CD4-positive, alpha-beta memory T cell (primary cell): ENCODE measurements at places on chromosomes 6 and 20. TPM values are rescaled to one million over a fixed set of nuclear protein-coding genes. Genes with fewer than 3 reads are reported as not detected.

GRCh38 chr6:74720923-74721322, 484.9 kb downstream of the COL12A1 start:
- no peak for DNase-seq
- no peak overlapping the region for H3K27ac ChIP-seq
- H3K4me3 ChIP-seq, result no peak overlapping the region
- no peaks in the 10 kb centered on the region for H3K36me3 ChIP-seq

GRCh38 chr20:46004889-46005473, 3.7 kb upstream of the MMP9 start:
- peak; percentile 51 for DNase-seq
- H3K27me3 ChIP-seq, result no peaks in the 10 kb centered on the region
- H3K36me3 ChIP-seq, result no peaks in the 10 kb centered on the region
- H3K27ac ChIP-seq, result no peak overlapping the region

GRCh38 chr20:42430598-42430997, 759.1 kb downstream of the PTPRT start:
- H3K4me1 ChIP-seq, result no peaks in the 10 kb centered on the region
- no peak overlapping the region for H3K27ac ChIP-seq
- H3K36me3 ChIP-seq, result no peaks in the 10 kb centered on the region
- DNase-seq, result no peak

- no peaks in the 10 kb centered on the region for H3K27me3 ChIP-seq
- H3K4me1 ChIP-seq, result no peaks in the 10 kb centered on the region
- peaks cover 55% of the 10 kb centered on the region for H3K36me3 ChIP-seq
- no peak for DNase-seq
Observed at GRCh38 chr20:18532626-18533025, 24.9 kb downstream of the SEC23B start.

The KIAA1755 gene
- not detected for total RNA-seq

The PHACTR1 gene
- 0.44 TPM for total RNA-seq

The ETV7 gene
- total RNA-seq, result 3.2 TPM

GRCh38 chr20:1819311-1820137, 75.7 kb upstream of the SIRPA start:
- no peak for DNase-seq
- no peak overlapping the region for H3K4me3 ChIP-seq
- no peaks in the 10 kb centered on the region for H3K36me3 ChIP-seq
- H3K27me3 ChIP-seq, result peaks cover 9% of the 10 kb centered on the region
- no peaks in the 10 kb centered on the region for H3K4me1 ChIP-seq

- no peaks in the 10 kb centered on the region for H3K4me1 ChIP-seq
- no peak for DNase-seq
- no peaks in the 10 kb centered on the region for H3K36me3 ChIP-seq
- no peak overlapping the region for H3K27ac ChIP-seq
Observed at GRCh38 chr6:46906776-46907175, 15.0 kb downstream of the ADGRF5 start.

DNA sequence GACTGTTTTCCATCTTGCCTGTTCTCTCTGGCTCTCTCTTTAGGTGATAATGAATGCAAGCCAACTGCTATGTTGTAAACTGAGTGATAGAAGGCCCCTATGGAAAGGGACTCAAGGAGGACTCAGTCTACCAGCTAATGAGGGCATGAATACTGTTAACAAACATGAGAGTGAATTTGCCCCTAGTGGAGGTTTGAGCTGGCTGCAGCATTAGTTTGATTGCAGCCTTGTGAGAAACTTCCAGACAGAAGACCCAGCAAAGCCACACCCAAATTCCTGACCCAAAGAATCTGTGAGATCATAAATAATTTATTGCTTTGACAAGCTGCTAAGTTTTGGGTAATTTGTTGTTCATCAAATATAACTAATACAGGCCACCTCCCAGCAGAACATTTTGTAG, 50.0 kb upstream of the PLCB1 start:
- H3K27ac ChIP-seq, result no peak overlapping the region
- H3K4me1 ChIP-seq, result no peaks in the 10 kb centered on the region
- no peaks in the 10 kb centered on the region for H3K27me3 ChIP-seq
- H3K36me3 ChIP-seq, result no peaks in the 10 kb centered on the region
- no peak overlapping the region for H3K4me3 ChIP-seq

The VIP gene
- not detected for total RNA-seq

GRCh38 chr6:8513174-8513573, 77.8 kb upstream of the SLC35B3 start:
- H3K4me3 ChIP-seq, result no peak overlapping the region
- no peak for DNase-seq
- no peaks in the 10 kb centered on the region for H3K4me1 ChIP-seq
- no peak overlapping the region for H3K27ac ChIP-seq
- no peaks in the 10 kb centered on the region for H3K27me3 ChIP-seq

GRCh38 chr20:4102381-4102780, 87.0 kb upstream of the RNF24 start:
- no peak overlapping the region for H3K27ac ChIP-seq
- no peaks in the 10 kb centered on the region for H3K27me3 ChIP-seq
- no peak overlapping the region for H3K4me3 ChIP-seq
- H3K36me3 ChIP-seq, result no peaks in the 10 kb centered on the region

DNA sequence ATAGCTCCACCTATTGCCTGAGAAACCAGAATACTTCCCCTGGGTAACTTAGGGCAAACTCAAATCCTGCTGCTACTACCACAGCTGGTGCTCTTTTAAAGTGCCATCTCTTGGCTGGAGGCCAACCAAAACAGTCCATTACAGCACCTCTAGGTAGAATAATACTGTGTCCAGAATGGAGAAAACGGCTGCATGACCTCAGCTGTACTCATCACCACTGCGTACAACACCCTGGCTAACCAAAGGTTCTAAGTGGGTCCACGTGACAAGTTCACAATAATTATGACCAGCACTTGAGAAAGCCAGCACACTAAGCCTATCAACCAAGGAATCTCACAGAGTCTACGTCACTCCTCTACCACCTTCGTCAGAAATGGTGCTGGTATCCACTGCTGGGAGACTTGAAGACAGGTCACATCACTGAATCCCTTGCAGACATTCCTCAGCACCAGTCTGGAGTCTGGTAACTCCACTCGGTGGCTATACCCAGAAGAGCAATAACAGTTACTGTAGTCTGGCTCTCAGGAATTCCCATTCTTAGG, 40.9 kb upstream of the PKIB start:
- H3K4me1 ChIP-seq, result no peaks in the 10 kb centered on the region
- no peaks in the 10 kb centered on the region for H3K27me3 ChIP-seq
- no peak overlapping the region for H3K27ac ChIP-seq
- H3K4me3 ChIP-seq, result no peak overlapping the region

DNA sequence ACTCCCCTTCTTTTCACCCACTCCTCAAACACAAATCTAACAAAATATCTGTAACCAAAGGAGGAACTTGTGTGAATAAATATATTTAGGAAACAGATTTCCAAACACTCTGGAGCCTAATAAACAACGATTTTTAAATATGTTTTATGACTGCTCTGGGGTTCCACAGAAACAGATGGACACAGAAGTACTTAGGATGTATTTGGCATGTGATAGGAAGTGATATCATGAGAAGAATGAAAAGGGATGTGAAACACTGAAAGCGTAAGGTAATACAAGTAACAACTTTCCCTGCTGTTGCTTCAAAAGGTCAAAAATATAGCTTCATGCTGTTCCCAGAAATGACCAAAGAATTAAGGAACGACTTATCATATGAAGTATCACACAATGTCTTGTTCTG, 26.1 kb upstream of the ENPP1 start:
- no peak overlapping the region for H3K4me3 ChIP-seq
- DNase-seq, result no peak
- H3K27ac ChIP-seq, result no peak overlapping the region
- H3K27me3 ChIP-seq, result no peaks in the 10 kb centered on the region
- no peaks in the 10 kb centered on the region for H3K36me3 ChIP-seq
- H3K4me1 ChIP-seq, result no peaks in the 10 kb centered on the region

DNA sequence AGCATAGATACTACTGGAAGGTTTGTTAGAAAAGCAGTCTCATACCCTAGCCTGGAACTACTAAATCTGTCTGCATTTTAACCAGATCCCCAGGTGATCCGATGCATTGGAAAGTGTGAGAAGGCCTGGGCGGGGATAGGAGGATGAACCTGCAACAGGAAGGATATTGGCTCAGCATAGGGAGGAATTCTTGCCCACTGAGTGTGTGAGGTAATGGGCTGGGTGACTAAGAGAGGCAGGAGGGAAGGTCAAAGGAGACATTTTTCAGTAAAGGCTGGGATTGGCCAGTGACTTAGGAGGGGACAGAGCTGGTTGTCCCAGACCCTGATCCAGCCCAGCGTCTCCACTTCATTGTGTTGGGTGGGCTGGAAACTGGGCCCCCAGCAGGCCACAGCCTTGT, 191.0 kb upstream of the LRFN2 start:
- no peaks in the 10 kb centered on the region for H3K4me1 ChIP-seq
- no peak overlapping the region for H3K27ac ChIP-seq
- H3K27me3 ChIP-seq, result no peaks in the 10 kb centered on the region
- no peak for DNase-seq

The RAMACL gene
- total RNA-seq, result 0.30 TPM

- H3K36me3 ChIP-seq, result no peaks in the 10 kb centered on the region
- no peaks in the 10 kb centered on the region for H3K27me3 ChIP-seq
- H3K4me3 ChIP-seq, result no peak overlapping the region
- H3K27ac ChIP-seq, result no peak overlapping the region
Observed at GRCh38 chr6:25756382-25757363, 2.1 kb downstream of the SLC17A4 start.

DNA sequence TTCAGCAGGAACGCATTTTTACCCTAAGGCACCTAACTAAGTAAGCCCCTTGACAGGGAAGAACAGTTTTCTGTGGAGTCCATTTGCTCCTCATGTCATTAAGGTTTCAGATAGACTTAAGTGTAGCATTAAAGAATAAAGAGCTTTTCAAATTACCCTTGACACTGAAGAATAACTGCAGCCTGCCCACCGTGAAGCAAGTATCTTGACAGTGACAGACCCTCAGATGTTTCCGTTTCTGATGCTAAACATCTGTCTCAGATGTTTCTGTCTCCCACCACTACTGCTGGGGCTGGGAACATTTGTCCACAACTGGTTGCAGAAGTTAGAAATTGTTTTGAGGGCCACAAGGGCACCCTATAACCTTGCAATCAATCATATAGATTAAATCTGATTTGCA, 50.0 kb downstream of the SNAP25 start:
- H3K27me3 ChIP-seq, result no peaks in the 10 kb centered on the region
- DNase-seq, result no peak
- H3K27ac ChIP-seq, result no peak overlapping the region

DNA sequence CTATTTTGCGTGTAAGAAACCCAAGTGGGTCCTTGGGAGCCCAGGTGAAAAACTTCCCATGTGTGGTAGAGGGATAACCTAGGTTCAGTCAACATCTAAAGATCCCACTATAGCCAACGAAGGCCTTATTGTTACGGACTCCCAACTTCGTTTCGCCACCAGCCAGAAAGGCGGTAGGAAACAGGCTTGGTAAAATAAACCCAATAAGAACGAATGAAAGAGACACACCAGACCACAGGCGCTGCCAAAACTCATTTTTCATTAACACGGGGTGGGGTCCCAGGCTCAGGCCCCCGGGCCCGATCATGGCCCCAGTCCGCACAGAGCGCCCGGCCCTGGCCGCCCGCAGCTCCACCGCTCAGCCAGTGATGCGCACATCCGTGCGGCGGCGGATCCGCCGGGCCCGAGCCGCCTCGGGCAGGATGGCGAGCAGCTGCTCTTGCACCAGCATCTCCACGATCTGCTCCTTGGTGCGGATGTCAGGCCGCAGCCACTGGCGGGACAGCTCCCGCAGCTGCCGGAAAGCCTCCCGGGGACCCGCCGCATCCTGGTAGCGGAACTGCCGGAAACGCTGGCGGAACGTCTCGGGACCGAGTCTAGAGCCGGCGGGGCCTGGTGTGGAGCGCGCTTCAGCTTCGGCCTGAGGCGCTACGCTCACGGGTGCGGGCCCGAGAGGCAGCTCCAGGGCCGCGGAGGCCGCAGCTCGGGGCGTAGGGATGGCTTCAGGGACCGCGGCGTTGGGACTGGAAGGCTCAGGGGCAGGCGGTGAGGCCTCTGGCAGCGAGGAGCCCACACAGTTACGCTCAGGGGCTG, 709 bp downstream of the SCAND1 start:
- no peaks in the 10 kb centered on the region for H3K27me3 ChIP-seq
- H3K4me1 ChIP-seq, result peaks cover 25% of the 10 kb centered on the region
- peak; percentile 79 for DNase-seq
- H3K27ac ChIP-seq, result peak overlapping the region; percentile 96
- peak overlapping the region; percentile 64 for H3K4me3 ChIP-seq
- H3K36me3 ChIP-seq, result no peaks in the 10 kb centered on the region

The CENPW gene
- total RNA-seq, result 1.5 TPM

GRCh38 chr20:63128367-63128766, 87.6 kb downstream of the YTHDF1 start:
- H3K27ac ChIP-seq, result no peak overlapping the region
- DNase-seq, result no peak
- H3K36me3 ChIP-seq, result no peaks in the 10 kb centered on the region
- no peaks in the 10 kb centered on the region for H3K27me3 ChIP-seq

The CST2 gene
- not detected for total RNA-seq

GRCh38 chr20:35008411-35009342, 53.0 kb downstream of the MYH7B start:
- DNase-seq, result no peak
- no peaks in the 10 kb centered on the region for H3K4me1 ChIP-seq
- H3K4me3 ChIP-seq, result no peak overlapping the region
- H3K27ac ChIP-seq, result no peak overlapping the region
- peaks cover 98% of the 10 kb centered on the region for H3K36me3 ChIP-seq

The SPDEF gene
- not detected for total RNA-seq

GRCh38 chr6:105982761-105983540, 103.2 kb upstream of the PRDM1 start:
- H3K36me3 ChIP-seq, result no peaks in the 10 kb centered on the region
- peaks cover 6% of the 10 kb centered on the region for H3K27me3 ChIP-seq
- H3K4me1 ChIP-seq, result peaks cover 37% of the 10 kb centered on the region
- DNase-seq, result no peak

DNA sequence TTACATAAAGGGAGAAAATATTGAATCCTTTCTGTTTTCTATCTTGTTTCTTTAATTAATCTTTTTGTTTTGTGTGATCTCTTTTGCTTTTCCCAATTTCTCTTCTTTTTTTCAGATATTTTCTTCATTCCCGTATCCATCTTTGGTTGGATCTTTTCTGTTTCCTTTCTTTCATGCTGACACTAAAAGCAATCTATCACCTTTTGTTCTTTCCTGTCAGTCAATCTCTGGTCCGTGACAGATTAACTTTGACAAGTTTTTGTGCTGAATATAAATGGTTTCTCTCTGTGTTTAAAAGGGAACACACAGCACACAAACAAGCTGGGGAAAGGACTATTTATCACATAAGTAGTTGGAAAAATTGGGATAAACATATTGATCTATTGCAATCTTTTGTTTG, 162.8 kb downstream of the GRM1 start:
- H3K36me3 ChIP-seq, result no peaks in the 10 kb centered on the region
- no peaks in the 10 kb centered on the region for H3K4me1 ChIP-seq
- DNase-seq, result no peak
- no peaks in the 10 kb centered on the region for H3K27me3 ChIP-seq

The TBC1D20 gene
- total RNA-seq, result 42.9 TPM
